ENCODE measurements at places on chromosomes 3 and 15. TPM values are rescaled to one million over a fixed set of nuclear protein-coding genes. Genes with fewer than 3 reads are reported as not detected.

The CDC25A gene
- 4.0 TPM for total RNA-seq

The CPOX gene
- 15.6 TPM for total RNA-seq

The MFSD1 gene
- 60.8 TPM for total RNA-seq

The VWA5B2 gene
- total RNA-seq: 2.2 TPM

The CAMK2N2 gene
- 0.39 TPM for total RNA-seq

The RABL3 gene
- total RNA-seq: 25.3 TPM

The PODXL2 gene
- total RNA-seq: 20.8 TPM

The ZBED2 gene
- total RNA-seq: not detected

The ERICH6 gene
- total RNA-seq: not detected

The TMEM158 gene
- total RNA-seq: 2.2 TPM

The DNAJC19 gene
- total RNA-seq: 30.3 TPM

The MASP1 gene
- 3.7 TPM for total RNA-seq

The MCF2L2 gene
- total RNA-seq: 1.1 TPM

The CLDND1 gene
- total RNA-seq: 70.9 TPM

The SAMD7 gene
- not detected for total RNA-seq

The GOLGA8O gene
- total RNA-seq: 0.85 TPM

The UCN2 gene
- not detected for total RNA-seq

The KIF15 gene
- total RNA-seq: 4.2 TPM

The TARS3 gene
- total RNA-seq: 9.1 TPM

The SLITRK3 gene
- 0.61 TPM for total RNA-seq

The NR1I2 gene
- 71.2 TPM for total RNA-seq

The RPSA gene
- total RNA-seq: 967 TPM

The EPHA6 gene
- 0.18 TPM for total RNA-seq

The CRYBG3 gene
- total RNA-seq: 22.6 TPM

The ANKRD63 gene
- total RNA-seq: not detected

The SLC2A2 gene
- total RNA-seq: not detected

The HHATL gene
- 0.28 TPM for total RNA-seq

The CD86 gene
- total RNA-seq: 6.0 TPM

The CFAP100 gene
- not detected for total RNA-seq

The GPR62 gene
- total RNA-seq: not detected

The NDUFB5 gene
- 141 TPM for total RNA-seq

The ACTRT3 gene
- total RNA-seq: 1.1 TPM

The SAMMSON gene
- total RNA-seq: not detected

The SLC6A11 gene
- not detected for total RNA-seq
